CD4-positive, CD25-positive, alpha-beta regulatory T cell (primary cell): ENCODE measurements at places on chromosomes 4 and X. TPM values are rescaled to one million over a fixed set of nuclear protein-coding genes. Genes with fewer than 3 reads are reported as not detected.

- no peak for DNase-seq
Measured at GRCh38 chrX:34879346-34879745, 63.2 kb upstream of the FAM47B start.

GRCh38 chr4:100098011-100098545 is 92.2 kb downstream of the DDIT4L start:
- no peak for DNase-seq

GRCh38 chr4:111323496-111323895 is 700.6 kb upstream of the PITX2 start:
- no peak for DNase-seq

- peak; percentile 15 for DNase-seq
Measured at GRCh38 chr4:183797445-183798300, 107.4 kb upstream of the STOX2 start.

The NLGN3 gene
- total RNA-seq: 4.4 TPM

The DUSP21 gene
- not detected for total RNA-seq

- DNase-seq: no peak
Measured at GRCh38 chr4:139419388-139419914, 34.5 kb upstream of the RAB33B start.

The FGF13 gene
- not detected for total RNA-seq

The RXFP1 gene
- total RNA-seq: not detected
